ENCODE measurements at places on chromosomes 7 and 10. TPM values are rescaled to one million over a fixed set of nuclear protein-coding genes. Genes with fewer than 3 reads are reported as not detected.

GRCh38 chr10:28930514-28931495, 253.5 kb downstream of the BAMBI start:
- DNase-seq, result no peak

DNA sequence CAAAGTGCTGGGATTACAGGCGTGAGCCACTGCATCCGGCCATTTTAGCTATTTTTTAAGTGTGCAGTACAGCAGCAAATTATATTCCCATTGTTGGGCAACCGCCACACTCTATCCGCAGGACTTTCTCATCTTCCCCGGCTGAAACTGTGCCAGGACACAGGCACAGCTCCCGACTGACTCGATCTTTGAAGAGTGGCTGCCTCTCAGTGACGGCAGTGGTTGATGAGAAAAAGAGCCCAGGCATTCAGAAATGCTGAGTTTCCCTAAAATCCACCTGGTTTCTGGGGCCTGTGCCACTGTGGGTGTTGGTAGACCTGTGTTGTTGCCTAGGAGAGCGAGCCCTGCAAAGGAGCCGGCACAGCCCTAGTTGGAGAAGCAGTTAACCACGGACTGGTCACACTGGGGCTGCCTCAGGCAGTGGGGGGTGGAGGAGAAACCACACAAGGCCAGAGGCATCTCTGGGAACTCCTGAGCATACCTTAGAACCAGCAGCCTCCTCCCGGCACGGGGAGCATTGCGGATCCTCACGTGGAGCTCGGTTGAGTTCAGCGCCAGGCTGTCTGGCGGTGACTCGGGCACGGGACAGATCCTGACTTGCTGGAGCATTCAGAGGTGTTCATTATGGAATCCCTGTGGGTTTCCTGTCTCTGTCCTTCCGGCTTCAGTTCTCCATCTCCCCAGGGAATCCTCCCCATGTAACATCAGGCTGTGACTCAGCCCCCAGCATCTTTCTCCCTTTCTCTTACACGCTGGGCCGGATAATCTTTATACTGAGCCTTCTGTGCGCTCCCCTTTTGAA, 16.2 kb downstream of the PFKFB3 start:
- DNase-seq, result no peak

GRCh38 chr10:79483948-79484347, 28.4 kb upstream of the EIF5AL1 start:
- DNase-seq, result peak; percentile 8

DNA sequence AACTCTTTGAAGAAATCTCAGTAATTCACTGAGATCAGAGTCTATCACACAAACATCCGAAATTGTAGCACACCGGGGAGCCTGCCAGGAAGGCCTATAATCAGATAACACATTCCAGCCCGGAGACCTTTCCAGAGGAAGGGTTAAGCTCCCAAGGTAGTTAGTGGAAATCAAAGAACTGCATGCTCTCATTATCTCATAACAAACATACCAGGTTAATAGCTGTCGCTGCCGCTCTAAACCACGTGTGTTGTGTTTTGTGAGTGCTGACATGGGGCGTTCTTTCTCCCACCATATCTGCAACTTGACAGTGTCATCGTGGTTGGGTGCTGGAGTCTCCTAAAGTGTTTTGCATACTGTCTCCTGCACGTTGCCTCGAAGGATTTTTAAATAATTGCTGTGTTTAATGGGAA, 120.7 kb upstream of the CARD11 start:
- DNase-seq, result no peak

SRI gene
- 136 TPM for total RNA-seq

DNA sequence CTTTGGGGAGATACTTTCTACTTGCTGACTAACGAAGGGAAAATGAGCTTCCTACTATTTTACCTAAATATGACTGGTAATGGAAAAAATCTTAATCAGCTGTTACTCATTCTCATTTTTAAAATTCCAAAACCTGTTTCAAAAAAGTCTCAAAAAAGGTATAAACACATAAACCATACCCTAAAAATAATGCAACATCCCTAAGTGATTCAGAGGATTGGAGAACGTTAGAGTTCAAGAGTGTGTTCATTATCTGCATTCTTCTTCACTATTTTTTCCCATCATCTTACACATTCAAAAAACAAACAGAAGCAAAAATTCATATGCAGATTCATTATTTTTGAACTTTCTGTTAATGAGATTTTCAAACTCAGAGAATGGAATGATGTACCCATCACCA, 150.4 kb upstream of the GNAI1 start:
- no peak for DNase-seq

DNA sequence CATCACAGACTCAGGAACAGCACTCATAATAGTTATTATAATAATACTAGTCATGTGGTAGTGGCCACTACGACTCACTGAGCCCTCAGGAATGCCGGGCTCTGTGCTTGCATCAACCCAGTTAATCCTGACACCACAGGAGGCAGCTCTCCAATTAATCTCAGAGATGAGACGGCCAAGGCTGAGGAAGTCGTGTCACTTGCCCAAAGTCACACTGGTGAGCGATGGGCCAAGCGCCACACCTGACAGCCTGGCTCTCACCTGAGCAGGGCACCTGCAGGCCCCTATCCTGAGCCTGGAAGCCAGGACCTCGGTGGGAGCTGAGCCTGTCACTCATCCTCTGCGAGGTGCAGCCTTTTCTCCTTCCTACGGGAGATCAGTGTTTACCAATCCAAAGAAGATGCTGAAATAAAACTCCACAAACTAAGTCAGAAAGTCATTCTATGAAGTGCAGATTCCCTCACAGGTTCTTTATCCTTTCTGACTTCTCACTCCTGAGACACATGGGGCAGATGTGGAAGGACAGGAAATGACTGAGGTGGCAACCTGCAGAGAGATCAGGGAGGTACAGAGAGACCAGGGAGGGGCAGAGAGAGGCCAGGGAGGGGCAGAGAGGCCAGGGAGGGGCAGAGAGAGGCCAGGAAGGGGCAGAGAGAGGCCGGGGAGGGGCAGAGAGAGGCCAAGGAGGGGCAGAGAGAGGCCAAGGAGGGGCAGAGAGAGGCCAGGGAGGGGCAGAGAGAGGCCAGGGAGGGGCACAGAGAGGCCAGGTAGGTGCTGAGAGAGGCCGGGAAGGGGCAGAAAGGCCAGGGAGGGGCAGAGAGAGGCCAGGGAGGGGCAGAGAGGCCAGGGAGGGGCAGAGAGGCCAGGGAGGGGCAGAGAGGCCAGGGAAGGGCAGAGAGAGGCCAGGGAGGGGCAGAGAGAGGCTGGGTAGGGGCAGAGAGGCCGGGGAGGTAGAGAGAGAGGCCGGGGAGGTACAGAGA, 38.5 kb downstream of the VIPR2 start:
- peak; percentile 66 for DNase-seq

- no peak for DNase-seq
Measured at GRCh38 chr10:92001581-92001980, 78.0 kb downstream of the BTAF1 start.

MINPP1 gene
- 30.3 TPM for total RNA-seq

GRM3 gene
- total RNA-seq, result 0.15 TPM

DNA sequence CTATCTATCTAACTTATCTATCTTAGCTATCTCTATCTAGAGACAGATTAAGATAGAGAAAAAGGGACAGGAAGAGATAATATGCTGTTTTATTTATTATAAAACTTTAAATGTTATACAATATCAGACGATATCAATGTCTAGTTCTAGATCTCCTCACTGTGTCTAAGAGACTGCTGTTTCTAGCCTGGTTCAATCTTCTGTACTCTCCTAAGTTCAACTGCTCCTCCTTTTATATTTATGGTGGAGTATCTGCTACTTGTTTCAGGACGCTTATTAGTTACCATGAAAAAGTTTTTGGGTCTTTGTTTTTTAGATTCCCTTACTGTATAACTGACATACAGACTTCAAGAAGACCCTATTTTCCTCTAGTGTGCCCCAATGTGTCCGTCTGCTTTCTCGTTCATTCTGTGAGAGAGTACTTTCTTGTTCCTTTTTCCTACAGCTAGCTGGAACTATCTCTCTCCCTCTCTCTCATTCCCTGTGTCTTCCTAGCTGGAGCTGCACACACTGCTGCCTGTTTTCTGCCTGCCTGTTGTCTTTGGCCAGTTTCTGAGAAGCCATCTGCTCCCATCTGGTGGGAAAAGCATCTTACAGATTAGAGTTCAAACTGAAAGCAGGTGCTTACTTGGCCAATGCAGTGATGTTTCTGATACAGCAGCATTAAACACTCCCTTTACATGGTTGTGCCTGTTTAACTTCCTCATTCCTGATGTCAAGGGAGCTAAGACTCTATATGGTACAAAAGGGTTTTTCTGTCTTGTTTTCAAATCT, 49.4 kb upstream of the ARL4A start:
- DNase-seq, result no peak

SYT15B gene
- total RNA-seq, result 0.24 TPM

- DNase-seq, result peak; percentile 19
Measured at GRCh38 chr10:456486-456885, 233.0 kb downstream of the DIP2C start.

DNA sequence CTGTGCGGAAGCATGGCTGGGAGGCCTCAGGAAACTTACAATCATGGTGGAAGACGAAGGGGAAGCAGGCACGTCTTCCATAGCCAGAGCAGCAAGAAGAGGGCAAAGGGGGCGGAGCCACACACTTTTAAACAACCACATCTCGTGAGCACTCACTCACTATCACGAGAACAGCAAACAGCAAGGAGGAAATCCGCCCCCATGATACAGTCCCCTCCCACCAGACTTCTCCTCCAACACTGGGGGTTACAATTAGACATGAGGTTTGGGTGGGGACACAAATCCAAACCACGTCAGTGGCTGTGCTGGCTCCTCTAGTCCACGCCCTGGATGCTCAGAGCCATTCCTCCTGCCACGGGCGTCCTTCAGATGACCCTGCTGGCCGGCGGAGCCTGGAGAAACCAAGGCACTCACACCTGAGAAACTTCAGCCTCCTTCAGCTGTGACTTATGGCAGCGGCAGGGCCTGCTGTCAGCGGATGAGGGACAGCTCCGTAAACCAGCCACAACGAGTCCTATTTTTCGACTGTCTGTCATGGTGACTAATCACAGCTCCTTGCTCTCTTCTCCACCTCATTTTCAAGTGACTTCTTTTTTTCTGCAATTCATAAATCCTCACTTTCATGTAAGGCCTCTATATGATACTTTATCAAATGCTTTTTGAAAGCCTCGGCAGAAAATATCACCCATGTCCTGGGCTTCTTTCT, 167.9 kb upstream of the PFKP start:
- DNase-seq, result no peak

DNA sequence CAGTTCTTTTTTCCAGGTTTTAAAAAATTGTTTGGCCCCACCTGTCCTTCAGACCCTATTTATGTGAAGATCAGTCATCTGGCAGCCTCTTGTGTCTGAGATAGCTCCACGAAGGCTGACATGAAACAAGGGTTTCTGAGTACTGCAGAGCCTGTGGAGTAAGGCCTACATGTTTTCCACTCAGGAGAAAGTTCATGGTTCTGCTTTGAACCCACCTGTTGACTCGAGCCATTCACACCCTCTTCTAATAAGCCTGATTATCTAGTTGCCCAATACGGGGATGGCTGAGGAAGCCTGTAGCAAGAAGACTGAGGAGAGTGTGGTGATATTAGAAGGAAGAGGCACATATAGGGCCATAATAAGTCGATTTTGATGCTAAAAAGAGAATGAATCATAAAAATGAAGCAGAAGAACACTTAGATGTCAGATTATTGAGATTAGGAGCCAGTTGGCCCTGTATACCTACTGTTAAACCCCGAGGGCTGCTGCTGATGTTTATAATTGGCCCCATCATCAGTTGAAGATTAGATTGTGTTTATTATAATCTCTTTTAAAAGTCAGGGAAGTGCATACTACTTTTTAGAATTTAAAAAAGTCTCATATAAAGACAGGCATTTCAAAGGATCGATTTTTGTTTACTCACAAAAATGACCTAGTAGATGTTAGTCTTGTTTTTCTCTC, 109.4 kb downstream of the CDK14 start:
- no peak for DNase-seq

All from H9 (cell line).